ENCODE measurements at places on chromosomes 13 and 19. TPM values are rescaled to one million over a fixed set of nuclear protein-coding genes. Genes with fewer than 3 reads are reported as not detected.

Gene NRTN
- total RNA-seq = 0.61 TPM

Gene ASF1B
- total RNA-seq = 2.3 TPM

GRCh38 chr13:93955904-93956303, 523.6 kb downstream of the DCT start:
- H3K4me3 ChIP-seq = no peak overlapping the region
- H3K4me1 ChIP-seq = no peaks in the 10 kb centered on the region

Gene FGF21
- total RNA-seq = not detected

DNA sequence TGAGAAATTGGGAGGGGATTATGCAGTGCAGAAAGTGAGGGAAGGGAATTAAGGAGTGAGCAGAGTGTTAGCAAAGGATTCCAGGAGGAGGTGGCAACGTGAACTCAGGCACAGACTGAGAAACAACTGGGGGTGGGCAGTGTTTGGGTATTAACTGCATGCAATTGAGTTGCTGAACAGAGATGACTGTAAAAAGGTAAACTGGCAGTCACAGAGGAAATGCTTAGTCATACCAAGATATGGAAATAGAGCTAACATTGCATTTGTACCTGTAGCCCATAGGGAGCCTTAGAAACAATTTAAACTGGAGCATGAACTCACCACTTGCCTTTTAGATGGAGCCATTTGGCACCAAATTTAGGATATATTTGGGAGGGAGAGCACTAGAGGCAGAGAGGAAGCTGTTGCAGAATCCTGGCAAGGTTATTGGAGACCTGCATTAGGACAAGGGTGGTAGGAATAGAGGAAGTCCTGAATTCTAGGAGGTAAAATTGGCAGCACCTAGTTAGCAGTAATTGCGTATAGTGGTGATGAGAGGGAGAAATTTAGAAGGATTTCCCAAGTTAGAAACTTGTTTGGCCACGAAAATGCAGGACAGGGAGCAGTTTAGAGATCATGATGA, 100.6 kb upstream of the FRY start:
- no peaks in the 10 kb centered on the region for H3K27me3 ChIP-seq
- no peak for DNase-seq
- H3K4me3 ChIP-seq = no peak overlapping the region
- peaks cover 47% of the 10 kb centered on the region for H3K4me1 ChIP-seq
- no peaks in the 10 kb centered on the region for H3K36me3 ChIP-seq

DNA sequence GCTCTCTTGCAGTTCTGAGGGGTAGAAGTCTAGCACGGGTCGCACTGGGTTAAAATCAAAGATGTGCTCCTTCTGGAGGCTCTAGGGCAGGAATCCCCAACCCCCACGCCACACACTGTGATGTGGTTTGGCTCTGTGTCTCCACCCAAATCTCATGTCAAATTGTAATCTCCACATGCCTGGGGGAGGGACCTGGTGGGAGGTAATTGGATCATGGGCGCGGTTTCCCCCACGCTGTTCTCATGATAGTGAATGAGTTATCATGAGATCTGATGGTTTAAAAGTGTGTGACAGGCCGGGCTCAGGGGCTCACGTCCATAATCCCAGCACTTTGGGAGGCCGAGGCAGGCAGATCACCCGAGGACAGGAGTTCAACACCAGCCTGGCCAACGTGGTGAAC, 26.6 kb upstream of the CALM3 start:
- no peaks in the 10 kb centered on the region for H3K27me3 ChIP-seq
- no peaks in the 10 kb centered on the region for H3K36me3 ChIP-seq
- DNase-seq = peak; percentile 67
- no peak overlapping the region for H3K27ac ChIP-seq
- H3K4me3 ChIP-seq = no peak overlapping the region
- peaks cover 11% of the 10 kb centered on the region for H3K4me1 ChIP-seq

- no peak overlapping the region for H3K4me3 ChIP-seq
- no peaks in the 10 kb centered on the region for H3K36me3 ChIP-seq
- no peaks in the 10 kb centered on the region for H3K27me3 ChIP-seq
- H3K27ac ChIP-seq = no peak overlapping the region
- no peaks in the 10 kb centered on the region for H3K4me1 ChIP-seq
Observed at GRCh38 chr13:20206698-20207235, 14.0 kb upstream of the GJB2 start.

Gene ZNF571
- total RNA-seq = 14.2 TPM

Gene REEP6
- total RNA-seq = 3.3 TPM

DNA sequence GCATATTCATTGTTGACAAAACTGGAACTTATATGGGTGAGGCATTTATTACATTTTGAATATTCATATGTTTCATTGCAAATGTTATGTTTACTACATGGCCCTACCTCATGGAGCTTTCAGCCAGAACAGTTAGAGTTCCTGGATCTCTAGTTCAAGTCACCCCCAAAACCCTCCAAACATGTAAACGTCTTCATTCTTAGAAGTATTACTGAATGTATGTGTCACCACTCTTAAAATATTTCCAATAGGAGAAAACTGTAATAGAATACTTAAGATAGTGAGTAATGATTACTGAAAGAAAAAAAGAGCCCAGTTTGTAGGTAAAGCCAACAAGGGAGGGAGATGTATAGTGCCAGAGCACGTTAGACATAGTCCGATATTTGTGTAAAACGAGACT, 23.5 kb downstream of the URI1 start:
- no peaks in the 10 kb centered on the region for H3K36me3 ChIP-seq
- H3K27ac ChIP-seq = no peak overlapping the region
- H3K4me3 ChIP-seq = no peak overlapping the region
- peaks cover 90% of the 10 kb centered on the region for H3K4me1 ChIP-seq

Gene PRR20D
- not detected for total RNA-seq

GRCh38 chr19:35746087-35746462, 624 bp downstream of the PSENEN start:
- peaks cover 63% of the 10 kb centered on the region for H3K4me1 ChIP-seq
- no peak for DNase-seq
- H3K27ac ChIP-seq = peak overlapping the region; percentile 99
- H3K36me3 ChIP-seq = no peaks in the 10 kb centered on the region
- H3K4me3 ChIP-seq = peak overlapping the region; percentile 87
- H3K27me3 ChIP-seq = no peaks in the 10 kb centered on the region

DNA sequence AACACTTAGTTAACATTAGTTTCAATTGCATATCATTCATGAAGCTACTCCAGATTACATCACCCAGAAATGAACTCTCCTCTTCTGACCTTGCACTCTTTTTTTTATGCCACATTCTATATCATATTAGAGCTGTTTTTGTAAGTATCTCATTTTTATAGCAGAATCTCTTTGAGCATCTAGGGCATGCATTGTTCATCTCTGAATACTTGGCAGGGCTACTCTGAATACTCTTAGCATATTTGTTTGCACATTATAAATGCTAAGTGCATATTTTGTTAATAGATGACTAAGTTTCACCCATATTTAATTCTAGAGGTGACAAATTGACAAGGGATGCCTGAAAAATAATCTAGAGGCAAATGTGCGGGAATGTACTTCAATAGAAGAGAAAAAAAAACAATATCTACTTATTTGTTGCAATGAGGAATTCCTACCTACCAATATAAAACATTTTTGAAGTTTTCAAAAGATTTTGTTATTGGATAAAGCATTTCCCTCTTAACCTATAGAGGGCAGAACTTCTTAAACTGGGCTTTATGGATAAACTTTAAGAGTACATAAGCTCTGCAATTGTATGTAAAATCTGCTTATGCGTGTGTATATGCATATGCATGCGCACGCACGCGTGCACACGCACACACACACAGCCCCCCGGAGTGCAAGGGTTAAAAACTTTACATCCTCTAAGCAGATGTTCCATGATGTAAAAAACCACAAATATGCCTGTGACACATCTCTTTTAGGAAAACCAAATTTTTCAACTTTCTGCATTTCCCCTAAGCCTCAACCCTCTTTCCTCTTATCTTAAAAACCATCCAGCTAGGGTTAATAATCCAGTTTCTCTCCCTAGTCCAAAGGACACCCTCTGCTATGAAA, 73.0 kb upstream of the OXGR1 start:
- H3K4me3 ChIP-seq = no peak overlapping the region
- DNase-seq = no peak
- H3K27me3 ChIP-seq = no peaks in the 10 kb centered on the region

GRCh38 chr13:34467450-34468083, 474.5 kb upstream of the NBEA start:
- H3K4me3 ChIP-seq = no peak overlapping the region
- no peak overlapping the region for H3K27ac ChIP-seq
- no peaks in the 10 kb centered on the region for H3K36me3 ChIP-seq
- H3K4me1 ChIP-seq = no peaks in the 10 kb centered on the region

DNA sequence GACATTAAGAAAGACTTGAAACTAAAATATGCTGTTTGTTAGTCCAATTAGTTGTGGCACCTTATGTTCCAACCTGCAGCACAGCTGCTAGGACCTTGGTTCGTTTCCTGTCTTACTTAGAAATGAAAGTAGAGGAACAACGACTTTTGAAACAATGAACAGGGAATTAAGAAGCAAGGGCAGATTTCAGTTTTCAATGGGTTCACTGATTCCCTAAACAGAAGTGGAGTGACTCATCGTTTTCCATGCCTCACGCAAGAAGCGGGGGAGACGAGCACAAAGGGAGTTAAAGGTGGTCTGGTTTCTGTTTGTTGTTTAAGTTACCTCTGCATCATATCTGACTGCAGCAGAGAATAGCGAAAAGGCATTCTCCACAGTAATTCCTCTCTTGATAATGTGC, 44.8 kb downstream of the PHF11 start:
- H3K27ac ChIP-seq = peak overlapping the region; percentile 29
- DNase-seq = peak; percentile 14
- H3K4me3 ChIP-seq = peak overlapping the region; percentile 3
- peaks cover 20% of the 10 kb centered on the region for H3K4me1 ChIP-seq
- H3K27me3 ChIP-seq = no peaks in the 10 kb centered on the region

Gene ERICH6B
- total RNA-seq = not detected

- DNase-seq = peak; percentile 39
- peak overlapping the region; percentile 99 for H3K4me3 ChIP-seq
- H3K27me3 ChIP-seq = no peaks in the 10 kb centered on the region
Observed at GRCh38 chr19:49489601-49490167, 2.3 kb downstream of the RPL13A start.

DNA sequence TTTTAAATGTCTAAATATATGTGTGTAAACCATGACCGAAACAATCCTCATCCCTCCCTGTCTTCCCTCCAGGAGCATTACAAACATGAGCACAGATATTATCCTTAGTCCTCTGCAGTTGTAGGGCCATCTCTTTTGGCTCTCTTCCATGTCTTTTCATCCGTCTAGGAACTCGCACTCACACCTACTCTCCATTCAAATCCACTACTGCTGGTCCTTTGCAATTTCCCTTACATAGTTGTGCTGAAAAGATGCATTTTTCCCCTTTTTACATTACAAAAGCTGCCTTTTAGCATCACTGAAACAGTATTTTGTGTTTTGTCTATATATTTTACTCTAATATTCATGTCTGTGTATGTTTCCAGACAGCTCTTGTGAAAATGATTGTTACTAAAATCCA, 237.8 kb downstream of the DACH1 start:
- H3K27ac ChIP-seq = no peak overlapping the region
- H3K4me1 ChIP-seq = no peaks in the 10 kb centered on the region
- no peaks in the 10 kb centered on the region for H3K27me3 ChIP-seq
- DNase-seq = no peak
- H3K4me3 ChIP-seq = no peak overlapping the region

Gene GPATCH1
- 15.5 TPM for total RNA-seq

- H3K27ac ChIP-seq = no peak overlapping the region
- DNase-seq = no peak
- H3K36me3 ChIP-seq = peaks cover 32% of the 10 kb centered on the region
Observed at GRCh38 chr13:45481688-45482087, 16.9 kb downstream of the COG3 start.

Gene ZNF77
- 5.8 TPM for total RNA-seq

DNA sequence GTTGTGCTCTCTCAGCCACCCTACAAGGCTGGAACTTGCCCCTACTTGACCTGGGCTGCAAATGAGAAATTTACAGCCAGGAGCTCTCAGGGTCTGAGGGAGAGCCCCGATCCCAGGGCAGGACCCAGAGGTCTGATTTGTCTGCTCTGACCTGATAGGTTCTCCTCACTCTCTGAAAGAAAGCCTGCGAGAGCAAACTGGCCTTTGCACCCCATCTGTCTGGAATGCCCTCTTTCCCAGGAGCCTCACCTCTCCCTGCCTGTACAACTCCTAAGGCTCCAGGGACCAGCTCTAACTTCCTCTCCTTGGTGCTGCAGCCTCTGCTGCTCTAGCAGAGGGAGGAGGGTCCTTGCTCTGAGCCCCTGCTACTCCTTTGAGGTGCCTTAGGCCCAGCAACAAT, 137.8 kb downstream of the UQCRFS1 start:
- no peaks in the 10 kb centered on the region for H3K4me1 ChIP-seq
- DNase-seq = no peak
- H3K27me3 ChIP-seq = no peaks in the 10 kb centered on the region
- no peaks in the 10 kb centered on the region for H3K36me3 ChIP-seq

GRCh38 chr13:41641429-41641828, 184.1 kb downstream of the RGCC start:
- no peaks in the 10 kb centered on the region for H3K4me1 ChIP-seq
- H3K36me3 ChIP-seq = no peaks in the 10 kb centered on the region
- H3K27ac ChIP-seq = no peak overlapping the region

DNA sequence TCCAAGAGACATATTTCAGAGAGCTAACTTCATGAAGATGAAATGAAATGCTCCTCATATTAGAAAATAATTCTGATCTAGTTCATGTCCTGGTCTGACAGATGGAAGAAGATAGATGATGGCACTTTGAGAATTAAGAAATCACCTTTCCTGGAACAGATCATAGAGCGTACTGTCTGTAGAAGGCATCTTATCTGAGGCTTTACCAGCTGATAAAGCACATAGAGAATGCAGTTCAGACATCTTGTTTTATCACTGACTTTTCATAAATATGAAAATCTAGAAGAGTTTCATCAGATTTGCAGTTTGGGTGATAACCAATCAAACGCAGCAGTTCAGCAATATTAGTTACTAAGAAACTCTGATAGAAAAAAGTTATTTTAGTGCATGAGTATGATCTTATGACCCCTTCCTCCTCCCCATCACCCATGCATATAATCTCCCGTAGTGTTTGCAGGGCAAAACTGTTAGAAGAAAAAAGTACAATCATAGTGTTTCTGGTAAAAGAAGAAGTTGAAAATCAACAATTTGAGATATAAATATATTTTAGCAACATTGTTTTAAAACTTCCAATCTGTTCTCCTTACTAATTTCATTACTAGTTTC, 585.2 kb downstream of the PCDH9 start:
- H3K4me1 ChIP-seq = no peaks in the 10 kb centered on the region
- no peaks in the 10 kb centered on the region for H3K27me3 ChIP-seq
- H3K36me3 ChIP-seq = no peaks in the 10 kb centered on the region
- DNase-seq = no peak
- no peak overlapping the region for H3K27ac ChIP-seq

Gene PLK5
- not detected for total RNA-seq

DNA sequence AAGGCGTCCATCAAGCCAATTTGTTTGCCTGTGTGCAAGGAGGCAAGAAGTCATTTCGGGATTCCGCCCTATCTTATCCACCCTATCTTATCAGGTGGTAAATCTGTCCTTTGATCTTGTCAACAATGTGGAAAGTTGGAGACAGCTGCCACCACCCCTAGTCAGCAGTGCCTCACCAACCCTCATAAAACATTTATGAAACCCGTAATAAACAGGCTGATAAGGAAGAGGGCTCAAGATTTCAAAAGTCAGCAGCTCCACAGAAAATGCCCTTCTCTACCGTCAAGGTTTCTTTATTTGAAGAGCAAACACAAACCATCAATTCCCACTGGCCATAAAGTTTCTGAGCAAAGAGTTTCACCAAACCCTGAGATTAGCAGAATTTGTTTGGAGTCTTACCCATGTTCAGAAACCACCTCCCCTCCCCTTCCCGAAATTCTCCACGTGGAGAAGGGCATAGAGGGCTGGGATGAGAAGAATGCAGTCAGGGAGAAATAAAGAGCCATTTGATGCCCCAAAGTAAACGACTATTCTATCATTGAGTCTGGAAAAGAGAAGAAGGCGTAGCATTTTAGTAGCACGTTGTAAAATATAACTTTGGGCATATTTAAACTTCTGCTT, 196.0 kb upstream of the GPR12 start:
- H3K4me3 ChIP-seq = no peak overlapping the region
- H3K36me3 ChIP-seq = no peaks in the 10 kb centered on the region
- H3K27ac ChIP-seq = no peak overlapping the region
- DNase-seq = no peak
